Stimulated activated CD4-positive, alpha-beta T cell treated with anti-CD3 and anti-CD28 coated beads, Interleukin-15, amount 100 ng/mL, for 48 hours (primary cell): ENCODE measurements at places on chromosomes 2 and 18.

GRCh38 chr18:57807336-57808117 lies 4.4 kb upstream of the ATP8B1 start:
- no peak for DNase-seq

GRCh38 chr18:3059272-3059671 lies 46.3 kb upstream of the LPIN2 start:
- no peak for DNase-seq

GRCh38 chr2:88680266-88680902 lies 11.1 kb upstream of the RPIA start:
- no peak for DNase-seq

DNA sequence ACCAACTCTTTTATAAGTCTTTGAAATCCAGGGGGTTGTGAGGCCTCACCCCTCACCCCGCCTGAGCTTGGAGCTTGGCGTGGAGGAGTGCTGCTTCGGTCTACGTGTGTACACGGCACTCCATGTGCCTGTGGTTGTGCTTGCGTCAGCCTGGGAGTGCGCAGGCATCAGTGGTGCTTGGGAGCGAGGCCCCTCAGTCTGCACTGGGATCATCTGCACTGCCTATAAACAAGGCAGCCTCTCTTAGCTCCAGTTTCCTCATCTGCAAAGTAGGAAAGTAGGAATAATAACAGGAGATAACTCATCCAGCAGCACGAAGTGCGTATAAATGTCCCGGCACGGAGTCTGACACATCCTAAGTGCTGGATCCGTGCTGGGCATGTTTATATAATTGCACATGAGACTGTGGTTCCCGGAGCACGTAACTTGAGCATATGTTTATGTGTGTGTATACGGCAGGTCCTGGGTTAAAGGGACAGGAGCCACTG lies 1.2 kb downstream of the GYPC start:
- DNase-seq = peak; percentile 27

- no peak for DNase-seq
Observed at GRCh38 chr18:23317975-23318675, 135.0 kb upstream of the RIOK3 start.

GRCh38 chr2:112942654-112943002 lies 31.7 kb downstream of the IL37 start:
- DNase-seq = no peak

- no peak for DNase-seq
Observed at GRCh38 chr2:53994818-53995808, 24.3 kb upstream of the PSME4 start.

- no peak for DNase-seq
Observed at GRCh38 chr2:73588177-73588576, 54.0 kb downstream of the NAT8 start.

- no peak for DNase-seq
Observed at GRCh38 chr2:232887171-232887850, 17.2 kb downstream of the SNORC start.

GRCh38 chr18:14974576-14974975 lies 226.6 kb downstream of the ANKRD30B start:
- DNase-seq = no peak

- DNase-seq = no peak
Observed at GRCh38 chr2:110645616-110646015, 32.2 kb downstream of the BUB1 start.

GRCh38 chr18:56294484-56295183 lies 343.8 kb downstream of the TXNL1 start:
- DNase-seq = no peak

DNA sequence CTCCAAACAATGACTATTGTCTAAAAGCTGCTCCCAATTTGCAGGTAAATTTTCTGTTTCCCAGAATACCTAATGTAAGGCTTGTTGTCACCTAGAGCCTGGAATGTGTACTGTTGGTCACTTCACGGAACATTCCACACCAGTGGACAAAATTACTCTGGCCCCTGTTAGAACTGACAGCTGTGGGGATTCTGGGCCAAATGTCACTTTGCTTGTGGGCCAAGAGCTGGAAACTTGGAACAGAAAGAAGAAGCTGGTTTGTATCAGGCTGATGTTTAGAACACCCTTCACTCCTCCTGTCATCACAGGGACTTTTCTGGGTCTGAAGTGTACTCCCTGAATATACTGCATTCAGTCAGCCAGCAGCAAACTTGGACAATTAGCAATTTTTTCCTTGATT lies 495.6 kb upstream of the SYT4 start:
- DNase-seq = no peak

- DNase-seq = no peak
Observed at GRCh38 chr2:85501248-85501647, 37.7 kb upstream of the MAT2A start.

- no peak for DNase-seq
Observed at GRCh38 chr2:1756456-1756855, 12.1 kb upstream of the PXDN start.

DNA sequence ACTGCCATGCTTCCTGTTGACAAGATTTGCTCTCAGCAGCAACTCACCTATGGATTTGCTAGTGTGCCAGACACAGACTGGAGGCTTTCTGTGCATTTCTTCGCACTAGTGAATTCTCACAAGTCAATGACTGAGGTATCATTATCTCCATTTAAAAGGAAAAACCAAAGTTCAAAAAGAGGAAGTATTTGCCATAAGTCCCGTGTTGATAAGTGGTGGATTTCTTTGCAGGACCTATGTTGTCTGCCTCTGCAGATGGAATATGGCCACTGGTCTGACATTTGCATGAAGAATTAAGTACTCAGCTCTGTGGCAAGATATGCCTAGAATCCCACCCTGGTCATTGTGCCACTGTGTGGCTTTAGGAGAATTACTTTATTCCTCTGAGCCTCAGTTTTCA lies 299.6 kb downstream of the PAX3 start:
- no peak for DNase-seq

GRCh38 chr2:42128721-42129486 lies 40.2 kb upstream of the EML4 start:
- no peak for DNase-seq

DNA sequence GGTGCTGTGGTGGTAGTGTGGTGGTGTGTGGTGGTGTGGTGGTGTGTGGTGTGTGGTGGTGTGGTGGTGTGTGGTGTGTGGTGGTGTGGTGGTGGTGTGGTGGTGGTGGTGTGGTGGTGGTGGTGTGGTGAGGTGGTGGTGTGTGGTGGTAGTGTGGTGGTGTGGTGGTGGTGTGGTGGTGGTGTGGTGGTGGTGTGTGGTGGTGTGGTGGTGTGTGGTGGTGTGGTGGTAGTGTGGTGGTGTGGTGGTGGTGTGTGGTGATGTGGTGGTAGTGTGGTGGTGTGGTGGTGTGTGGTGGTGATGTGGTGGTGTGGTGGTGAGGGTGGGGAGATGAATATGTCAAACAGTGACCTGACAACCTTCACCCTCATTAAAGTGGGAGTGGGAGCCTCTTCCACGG lies 55.6 kb upstream of the DLGAP1 start:
- no peak for DNase-seq

DNA sequence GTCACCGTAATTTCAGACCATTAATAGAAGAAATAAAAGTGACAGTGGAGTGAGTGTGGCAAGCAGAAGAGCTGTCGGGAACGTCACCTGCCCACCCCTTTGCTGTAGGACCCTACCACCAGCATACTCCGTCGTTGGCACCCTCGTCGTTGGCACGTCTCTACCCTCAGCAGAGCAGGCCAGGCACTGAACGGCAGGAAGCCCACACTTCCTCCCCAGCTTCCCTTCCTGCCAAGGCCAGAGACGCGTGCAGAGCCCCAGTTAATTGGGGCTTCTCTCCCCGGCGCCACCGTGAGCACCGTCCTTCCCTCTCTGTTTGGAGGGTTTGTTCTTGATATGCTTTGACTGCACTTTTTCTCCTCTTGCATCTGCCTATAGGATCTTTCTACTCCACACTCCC lies 27.0 kb upstream of the NFATC1 start:
- no peak for DNase-seq

DNA sequence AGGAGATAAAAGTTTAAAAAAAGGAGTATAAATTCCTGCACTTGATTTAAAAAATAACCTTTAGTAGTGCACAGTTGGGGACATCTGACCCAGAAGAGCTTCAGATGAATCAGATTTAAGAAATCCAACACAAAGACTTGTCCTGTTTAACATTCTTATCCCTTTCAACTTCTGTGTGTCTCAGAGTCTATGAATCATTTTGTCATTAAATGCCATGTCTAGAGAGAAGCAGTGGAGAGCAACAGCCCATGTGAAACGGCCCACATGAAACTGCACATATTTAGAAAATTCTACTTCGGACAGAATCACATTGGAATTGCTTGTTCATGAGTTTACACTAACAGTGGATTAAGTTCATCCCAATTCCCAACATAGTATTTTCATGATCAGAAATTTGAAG lies 278.6 kb downstream of the SLC8A1 start:
- no peak for DNase-seq

- DNase-seq = no peak
Observed at GRCh38 chr18:13218368-13218991, at the start of gene LDLRAD4. Gene LDLRAD4, plus strand, starts transcription at chr18:13218760.

- DNase-seq = no peak
Observed at GRCh38 chr18:23819001-23819400, 129.7 kb downstream of the LAMA3 start.

- DNase-seq = no peak
Observed at GRCh38 chr2:151651274-151651673, 83.0 kb downstream of the NEB start.

- no peak for DNase-seq
Observed at GRCh38 chr2:68812251-68812650, 58.9 kb downstream of the BMP10 start.

GRCh38 chr2:167726788-167727187 lies 520.6 kb downstream of the STK39 start:
- no peak for DNase-seq

DNA sequence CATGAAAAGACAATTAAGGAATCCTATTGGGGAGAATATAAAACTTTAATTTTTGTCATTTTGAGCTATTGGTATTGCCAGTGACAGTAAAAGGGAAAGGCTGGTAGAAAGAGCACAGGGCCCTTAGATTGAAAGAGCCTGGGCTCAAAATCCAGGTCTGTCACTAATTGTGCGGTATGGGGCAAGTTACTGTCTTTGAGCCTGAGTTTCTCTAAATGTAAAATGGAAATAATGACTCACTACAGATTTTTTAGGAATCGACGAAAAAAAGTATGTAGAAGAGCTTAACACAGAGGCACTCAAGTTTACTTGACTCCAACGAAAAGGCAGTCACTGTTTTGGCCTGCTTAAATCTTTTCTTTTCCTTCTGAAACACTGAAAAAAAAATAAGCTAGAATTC lies 7.0 kb downstream of the NDUFV2 start:
- no peak for DNase-seq

- DNase-seq = no peak
Observed at GRCh38 chr18:75531851-75532459, 104.5 kb upstream of the SMIM21 start.

DNA sequence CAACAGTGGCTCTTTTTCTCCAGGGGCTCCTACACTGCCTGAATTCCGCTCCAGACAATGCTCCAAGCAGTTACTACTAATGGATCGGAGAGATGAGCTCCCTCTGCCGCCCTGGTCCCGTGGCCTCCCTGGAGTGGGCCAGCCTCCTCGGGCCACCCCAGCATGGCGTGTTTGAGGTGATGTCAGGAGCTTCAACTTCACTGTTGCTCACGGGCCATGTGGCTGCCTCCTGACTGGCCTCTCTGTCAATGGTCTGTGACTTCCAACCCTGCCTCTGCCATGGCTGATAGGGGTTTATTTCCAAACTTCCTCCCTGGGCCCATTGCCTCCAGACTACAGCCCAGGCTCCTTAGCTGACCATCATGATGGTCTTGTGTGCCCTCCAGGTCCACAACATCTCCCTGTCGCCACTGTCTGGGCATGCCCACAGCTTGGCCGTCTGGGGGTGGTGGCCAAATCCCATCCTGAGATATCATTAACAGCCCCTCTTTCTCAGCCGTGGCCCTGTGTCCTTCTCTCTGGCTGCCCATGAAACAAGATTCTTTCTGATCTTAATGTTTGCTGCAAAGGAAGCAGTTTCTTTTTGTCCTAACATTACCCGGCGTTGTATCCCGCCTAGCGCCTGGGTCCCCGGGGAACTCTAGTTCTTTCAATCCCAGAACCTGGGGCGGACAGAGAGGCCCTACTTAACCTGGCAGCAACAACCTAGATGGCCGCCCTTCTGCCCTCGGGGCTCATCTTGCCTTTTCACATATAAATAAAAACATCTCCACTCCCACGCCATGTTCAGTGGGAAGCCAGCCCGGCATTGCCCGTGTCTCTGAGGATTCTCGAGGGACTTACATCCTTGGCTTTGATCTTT lies 38.1 kb downstream of the ATOH8 start:
- no peak for DNase-seq

DNA sequence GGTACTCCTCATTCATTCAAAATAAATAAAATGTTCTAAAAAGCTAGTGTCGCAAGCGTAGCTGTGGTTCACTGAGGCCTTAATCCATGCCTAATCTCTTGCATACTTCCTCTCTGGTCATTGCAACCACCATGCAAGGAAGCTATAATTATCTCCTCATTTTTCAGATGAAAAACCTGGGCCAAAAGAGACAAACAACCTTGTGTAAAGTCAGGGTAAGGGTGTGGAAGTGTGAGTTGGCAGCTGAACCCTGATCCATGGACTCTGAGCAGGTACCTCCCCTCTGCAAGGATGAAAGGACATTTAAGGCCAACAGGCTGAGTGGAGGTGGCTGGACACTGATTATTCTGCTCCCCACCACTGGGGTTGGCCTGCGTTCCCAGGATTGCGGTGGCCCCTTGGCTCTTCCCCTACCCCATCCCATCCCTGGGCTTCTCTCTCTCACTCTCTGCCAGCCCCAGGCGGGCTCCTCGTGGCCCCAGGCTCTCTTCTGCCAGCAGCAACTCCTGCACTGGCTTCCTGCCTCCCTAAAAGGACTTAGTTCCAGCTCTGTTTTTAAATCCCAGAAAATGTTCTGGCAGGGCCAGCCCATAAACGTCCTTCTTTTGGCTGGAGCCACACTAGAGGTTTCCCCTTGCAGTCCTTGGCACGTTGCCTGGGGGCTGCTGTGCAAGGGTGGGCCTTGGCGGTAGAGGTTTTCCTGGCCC lies 72.0 kb upstream of the AFF3 start:
- no peak for DNase-seq

DNA sequence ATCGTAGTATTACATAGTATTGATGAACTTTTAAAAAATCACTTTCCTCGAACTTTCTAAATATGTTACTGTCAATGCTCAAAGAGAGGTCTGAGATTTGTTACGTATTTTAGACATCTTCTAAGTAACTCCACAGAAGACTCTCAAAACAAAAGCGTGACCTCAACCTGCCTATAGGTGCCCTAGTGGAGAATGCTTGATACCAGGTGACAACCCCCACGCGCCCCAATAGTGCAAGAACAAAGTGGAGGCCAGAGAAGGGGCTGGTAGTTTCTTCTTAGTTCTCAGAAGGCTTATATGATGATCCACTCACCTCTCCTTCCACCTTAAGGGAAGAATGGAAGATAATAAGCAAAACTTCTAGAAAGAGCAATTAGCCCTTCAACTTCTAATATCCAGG lies 102.6 kb downstream of the ANKRD44 start:
- DNase-seq = no peak

GRCh38 chr2:31207790-31208189 lies 9.5 kb downstream of the CAPN14 start:
- DNase-seq = no peak

DNA sequence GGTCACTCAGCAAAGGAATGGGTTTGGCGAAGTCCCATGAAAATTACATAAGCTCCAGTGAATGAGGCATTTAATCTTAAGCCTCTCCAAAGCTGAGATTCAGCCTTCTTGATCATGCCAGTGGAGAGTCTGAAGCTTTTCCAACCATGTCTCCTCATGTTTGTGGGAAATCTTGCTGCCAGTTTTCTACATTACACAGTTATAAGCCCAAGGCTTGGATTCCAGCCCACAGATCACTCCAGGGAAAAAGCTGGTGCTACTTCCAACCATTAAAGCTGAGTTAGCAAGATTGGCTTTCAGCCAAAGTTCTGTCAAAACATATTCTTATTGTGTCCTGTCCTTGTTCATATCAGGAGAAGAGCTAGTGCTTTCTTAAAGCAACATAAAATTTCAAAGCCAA lies 293.8 kb downstream of the LRRTM4 start:
- DNase-seq = no peak
